ENCODE measurements at places on chromosomes 7 and 10. TPM values are rescaled to one million over a fixed set of nuclear protein-coding genes. Genes with fewer than 3 reads are reported as not detected.

GRCh38 chr10:124252097-124252715 lies 158.8 kb upstream of the CHST15 start:
- no peak for DNase-seq

DNA sequence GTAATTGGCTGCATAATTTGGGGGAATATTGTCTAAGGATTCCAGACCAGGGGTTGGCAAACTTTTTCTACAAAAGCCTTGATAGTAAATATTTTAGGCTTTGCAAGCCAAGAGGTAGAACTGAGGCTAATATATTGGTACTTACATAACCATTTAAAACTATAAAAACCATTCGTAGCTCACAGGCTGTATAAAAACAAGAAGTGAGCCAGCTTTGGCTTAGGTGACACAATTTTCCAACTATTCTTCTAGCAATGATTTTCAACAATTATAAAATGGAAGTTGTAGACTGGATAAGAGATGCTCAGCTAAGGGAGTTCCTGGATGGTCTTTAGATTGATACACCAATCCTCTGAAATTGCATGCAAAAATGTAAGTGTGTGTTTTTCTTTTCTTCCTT lies 1.4 kb downstream of the GPR141 start:
- DNase-seq, result no peak

DNA sequence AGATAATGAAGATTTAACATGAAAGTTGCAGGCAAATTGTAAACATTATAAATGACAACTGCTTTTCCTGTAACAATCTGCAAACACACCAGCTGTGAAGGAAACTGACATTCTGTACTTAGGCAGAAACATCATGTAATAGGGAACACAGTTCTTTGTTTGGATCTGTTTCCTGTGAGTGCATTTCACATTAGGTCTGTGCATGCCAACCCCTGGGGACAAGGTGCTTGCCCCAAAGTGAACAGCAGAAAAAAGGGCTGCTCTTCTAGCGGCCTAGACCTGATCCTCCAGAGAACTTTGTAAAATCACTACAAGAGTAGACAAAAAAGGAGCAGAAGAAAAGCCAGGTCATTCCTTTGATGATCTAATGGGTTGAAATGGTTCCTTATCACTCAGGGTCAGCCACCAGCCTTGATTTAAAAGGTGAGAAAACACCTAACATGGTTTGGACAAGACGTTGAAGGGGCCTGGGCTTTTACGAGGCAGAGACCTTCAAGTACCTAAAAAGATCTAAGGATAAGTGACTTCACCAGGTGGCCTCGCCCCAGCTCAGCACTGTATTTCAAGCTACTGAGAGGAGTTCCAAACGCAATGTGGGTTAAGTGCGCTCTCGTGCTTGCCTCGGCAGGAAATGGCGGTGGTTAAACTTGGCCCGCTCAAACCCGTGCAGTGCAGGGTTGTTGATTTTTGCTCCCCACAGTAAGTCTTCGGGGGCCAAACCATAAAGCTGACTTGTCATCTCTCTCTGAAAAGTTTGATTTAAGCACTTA lies 249.7 kb downstream of the CREB5 start:
- no peak for DNase-seq

DNA sequence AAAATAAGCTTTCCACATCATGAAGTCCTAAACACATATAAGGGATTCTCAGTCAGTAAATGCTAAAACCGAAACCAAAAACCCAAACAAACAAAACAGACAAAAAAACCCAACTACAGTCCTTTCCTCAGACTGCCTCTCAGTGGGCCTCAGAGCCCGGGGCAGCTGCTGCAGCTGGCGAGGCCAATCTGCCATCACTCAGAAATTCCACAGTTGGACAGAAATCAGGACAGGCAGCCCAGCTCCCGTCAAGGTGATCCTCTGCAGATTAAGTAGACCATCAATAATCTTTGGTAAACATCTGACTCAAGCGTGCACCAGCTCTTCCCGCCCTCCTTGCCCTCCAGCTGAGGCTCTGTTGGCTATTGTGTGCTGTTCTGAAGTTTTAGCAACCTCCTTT lies 142.2 kb downstream of the ATXN7L1 start:
- no peak for DNase-seq

- no peak for DNase-seq
These were observed 56.2 kb upstream of the PPP2R2D start for GRCh38 chr10:131844529-131845084.

DNA sequence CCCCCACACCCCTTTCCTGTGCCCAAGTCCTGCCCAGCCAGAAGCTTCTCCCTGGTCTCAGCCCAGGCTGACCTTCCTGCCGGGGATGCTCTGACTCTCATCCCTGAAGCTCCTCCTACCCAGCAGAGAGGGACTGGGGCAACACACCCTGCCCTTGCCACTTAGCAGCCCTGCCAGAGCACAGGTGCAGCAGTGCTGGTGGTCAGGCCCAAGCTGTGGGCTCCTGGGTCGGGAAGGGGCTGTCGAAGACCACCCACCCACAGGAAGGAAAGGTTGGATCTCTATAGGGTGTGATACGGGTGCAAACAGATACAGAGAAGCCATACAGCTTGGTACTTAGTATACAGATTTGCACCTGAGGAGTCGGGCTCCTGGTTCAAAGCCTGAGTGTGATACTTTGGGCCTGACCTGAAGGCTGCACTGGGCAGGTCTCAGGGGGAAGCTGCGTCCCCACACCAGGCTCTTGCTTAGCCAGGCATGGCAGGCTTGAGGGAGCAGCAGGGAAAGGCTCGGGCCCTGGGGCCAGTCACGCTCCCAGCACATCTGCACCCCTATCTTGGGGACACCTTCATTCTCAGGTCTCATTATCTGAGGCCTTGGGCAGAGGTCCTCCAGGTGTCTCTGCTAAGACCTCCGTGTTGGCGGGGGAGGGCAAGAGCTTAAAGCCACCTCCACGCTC lies 47.3 kb downstream of the TCERG1L start:
- no peak for DNase-seq

GRCh38 chr10:133405844-133406527 lies 12.0 kb downstream of the MTG1 start:
- DNase-seq, result peak; percentile 65

GRCh38 chr10:22669163-22669711 lies 45.1 kb downstream of the PIP4K2A start:
- no peak for DNase-seq

GRCh38 chr10:104957178-104957841 lies 316.2 kb downstream of the SORCS3 start:
- no peak for DNase-seq

GRCh38 chr10:58237014-58237834 lies 30.5 kb downstream of the IPMK start:
- peak; percentile 95 for DNase-seq

GRCh38 chr7:98202367-98203195 lies 8.7 kb upstream of the BHLHA15 start:
- DNase-seq, result no peak

DNA sequence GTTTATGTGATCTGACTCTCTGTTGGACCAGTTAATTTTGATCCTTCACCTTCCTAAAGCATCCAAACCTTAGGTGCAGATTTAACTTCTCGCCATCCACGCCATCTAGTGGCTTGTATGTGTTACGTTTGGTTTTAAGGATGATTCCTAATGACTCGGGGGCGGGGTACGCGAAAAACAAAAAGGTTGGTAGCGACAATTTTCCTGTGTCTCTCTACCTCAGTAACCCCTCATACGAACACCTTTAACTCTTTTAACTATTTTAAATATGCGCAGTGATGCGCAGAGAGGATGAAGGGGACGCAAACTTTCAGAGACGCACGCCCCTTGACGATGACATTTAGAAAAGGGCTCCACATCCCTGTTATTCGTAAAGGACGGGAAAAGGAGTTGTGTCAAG lies 714 bp upstream of the KCND2 start:
- DNase-seq, result peak; percentile 33

Gene ACSL5
- total RNA-seq, result 0.79 TPM

Gene OR2A5
- not detected for total RNA-seq

Gene SPDYE6
- total RNA-seq, result not detected

Gene CAMK2B
- total RNA-seq, result not detected

Gene TYW1
- 16.3 TPM for total RNA-seq
